ENCODE measurements at places on chromosomes 3 and 15.

GRCh38 chr15:99438691-99439523 lies 126.9 kb upstream of the MEF2A start:
- DNase-seq: no peak

GRCh38 chr3:152257563-152258035 lies 11.1 kb upstream of the MBNL1 start:
- no peak for DNase-seq

DNA sequence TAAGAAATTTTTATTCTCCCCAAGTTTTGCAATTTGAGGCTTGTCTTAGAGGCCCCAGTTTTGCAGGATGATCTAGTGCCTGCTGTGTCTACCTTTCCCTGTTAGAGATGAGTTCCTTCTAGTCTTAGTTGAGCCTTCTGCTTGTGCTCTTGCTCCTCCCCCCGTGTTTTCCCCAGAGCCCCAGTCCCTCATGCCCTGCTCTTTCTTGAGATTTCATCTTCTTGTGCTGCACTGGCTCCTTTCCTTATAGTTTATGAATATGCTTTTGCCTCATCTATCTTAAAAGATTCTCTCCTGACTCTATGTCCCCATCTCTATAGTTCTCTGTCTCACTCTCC lies 4.7 kb downstream of the GAP43 start:
- DNase-seq: no peak

GRCh38 chr3:7305561-7305960 lies 444.6 kb downstream of the GRM7 start:
- DNase-seq: no peak

- no peak for DNase-seq
These were observed 79.9 kb downstream of the MBNL1 start for GRCh38 chr3:152348436-152349177.

DNA sequence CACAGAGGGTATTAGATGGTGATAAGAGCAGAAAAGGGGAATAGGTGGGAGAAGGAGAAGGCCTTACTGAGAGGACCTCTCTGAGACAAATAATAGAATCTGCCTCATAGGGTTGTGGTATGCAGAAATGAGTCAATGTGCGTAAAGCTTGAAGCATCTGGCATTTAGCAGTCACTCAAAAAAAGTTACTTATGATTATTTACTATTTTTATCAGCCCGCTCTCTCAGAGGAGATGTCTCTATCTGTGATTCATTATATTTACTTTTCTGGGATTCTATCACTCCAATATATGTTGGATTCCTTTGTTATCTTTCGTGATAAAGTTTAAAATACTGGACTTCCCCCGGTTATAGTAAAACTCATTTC lies 4.6 kb upstream of the TM4SF1 start:
- no peak for DNase-seq

DNA sequence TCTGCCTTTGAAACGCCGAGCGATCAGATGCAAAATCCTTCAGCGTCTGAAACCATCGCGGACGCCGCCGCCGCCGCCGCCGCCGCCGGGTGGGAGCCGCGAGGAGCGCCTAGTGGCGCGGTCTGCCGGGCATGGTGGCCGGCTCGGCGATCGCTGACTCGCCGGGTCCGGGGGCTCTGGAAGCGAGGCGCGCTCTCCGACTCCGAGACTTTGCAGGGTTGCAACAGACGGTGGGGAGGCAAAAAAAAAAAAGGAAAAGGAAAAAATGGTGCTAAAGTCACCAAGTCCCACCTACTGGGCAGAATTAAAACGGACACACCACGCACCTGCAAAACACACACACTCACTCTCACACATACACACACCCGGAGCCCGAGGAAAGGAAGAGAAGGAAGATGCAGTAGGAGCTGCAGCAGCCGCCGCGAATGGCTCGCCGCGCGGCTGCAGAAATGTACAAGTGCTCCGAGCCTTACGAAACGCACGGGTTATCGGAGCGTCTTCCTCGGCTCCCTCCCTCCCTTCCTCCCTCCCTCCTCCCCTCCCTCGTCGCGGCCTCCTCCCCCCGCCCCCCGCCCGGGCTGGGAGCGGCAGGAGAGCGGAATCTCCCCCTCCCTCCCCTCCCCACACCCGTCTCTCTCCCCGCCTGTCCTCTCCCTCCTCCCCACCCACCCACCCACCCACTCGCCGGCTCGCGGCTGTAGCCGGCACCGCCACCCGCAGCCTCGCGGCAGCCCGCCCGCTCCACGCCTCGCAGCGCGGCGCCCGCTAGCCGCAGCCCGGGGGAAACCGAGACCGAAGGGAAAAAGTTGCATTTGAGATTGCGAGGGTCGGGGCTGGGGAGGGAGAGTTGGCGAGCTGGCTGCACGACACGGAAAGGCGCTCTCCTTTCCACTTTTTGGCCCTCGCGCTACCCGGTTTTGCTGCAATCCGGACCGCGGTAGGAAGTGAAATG lies at the start of gene NTRK3:
Gene NTRK3, minus strand, starts transcription at position 461 of the 952 bp plus-strand sequence. CDS start 586 bp downstream, outside the sequence.
- no peak for DNase-seq

DNA sequence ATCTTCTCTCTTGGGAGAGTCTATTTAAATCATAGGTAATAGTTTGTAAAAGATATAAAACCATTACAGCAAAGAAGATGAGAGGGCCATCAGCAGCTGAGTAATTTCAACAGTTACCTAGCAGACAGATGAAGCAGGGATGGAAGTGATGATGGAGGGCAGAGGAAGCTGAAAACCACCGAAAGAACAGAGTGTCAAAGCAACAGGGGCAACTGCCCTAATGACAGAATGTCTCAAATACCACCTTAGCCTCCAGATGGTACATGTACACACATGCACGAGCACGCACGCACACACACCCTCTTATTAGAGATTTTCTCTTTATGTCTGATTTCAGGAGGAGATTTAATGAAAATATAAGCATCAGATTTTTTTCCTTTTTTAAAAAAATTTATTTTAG lies 64.5 kb downstream of the NEDD4 start:
- no peak for DNase-seq

DNA sequence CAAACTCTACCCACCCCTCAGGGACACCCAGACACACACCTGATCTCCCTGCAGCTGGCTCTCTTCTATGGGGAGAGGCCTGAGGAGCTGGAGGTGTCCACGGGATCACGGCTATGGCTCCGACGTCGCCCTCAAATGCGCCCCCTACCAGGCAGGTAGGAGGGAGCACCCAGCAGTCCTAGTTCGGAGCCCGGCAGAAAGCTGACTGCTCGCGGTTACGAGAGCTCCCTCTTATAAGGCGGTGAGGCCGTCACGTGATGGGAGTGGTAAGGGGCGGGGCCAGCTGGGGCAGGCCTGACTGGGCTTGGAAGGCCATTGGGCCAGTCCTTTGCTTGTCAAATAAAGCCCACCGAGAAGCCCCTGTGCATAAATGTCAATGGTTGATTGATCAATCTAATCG lies at the start of gene PRR20G:
Gene PRR20G, minus strand, starts transcription at position 207 of the 400 bp plus-strand sequence. CDS start 681 bp downstream, outside the sequence.
- DNase-seq: no peak

DNA sequence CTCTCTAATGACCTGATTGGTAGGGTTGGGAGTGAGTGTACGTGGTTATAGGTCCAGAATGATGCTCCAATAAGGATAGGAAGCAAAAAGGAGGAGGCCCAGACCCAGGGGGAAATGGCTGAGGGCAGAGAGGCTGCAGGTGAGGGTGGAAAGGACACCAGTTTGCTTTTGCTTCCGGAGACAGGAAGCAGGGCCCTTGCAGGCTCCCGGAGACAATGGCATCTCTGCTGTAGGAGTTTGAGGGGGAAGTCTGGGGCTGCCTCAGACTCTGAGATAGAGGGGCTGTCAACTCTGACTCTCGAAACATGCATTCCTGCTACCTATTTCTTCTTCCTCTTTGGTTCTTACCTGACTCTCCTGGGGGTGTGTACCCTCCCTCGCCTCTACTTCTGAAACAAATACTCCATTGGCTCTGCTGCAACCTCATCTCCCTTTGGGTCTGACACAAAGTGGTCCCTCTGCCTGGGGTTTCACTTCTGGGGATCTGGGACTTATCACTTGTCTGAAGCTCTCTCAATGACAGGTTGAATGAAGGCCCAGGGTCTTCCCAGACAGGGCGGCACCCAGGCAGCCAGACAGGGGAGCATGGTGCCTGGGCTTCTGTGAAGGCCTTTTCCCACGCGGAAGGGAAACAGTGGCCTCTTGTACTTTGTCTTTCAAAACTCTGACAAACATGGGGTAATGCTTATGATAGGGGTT lies 61.5 kb downstream of the CHRD start:
- no peak for DNase-seq

DNA sequence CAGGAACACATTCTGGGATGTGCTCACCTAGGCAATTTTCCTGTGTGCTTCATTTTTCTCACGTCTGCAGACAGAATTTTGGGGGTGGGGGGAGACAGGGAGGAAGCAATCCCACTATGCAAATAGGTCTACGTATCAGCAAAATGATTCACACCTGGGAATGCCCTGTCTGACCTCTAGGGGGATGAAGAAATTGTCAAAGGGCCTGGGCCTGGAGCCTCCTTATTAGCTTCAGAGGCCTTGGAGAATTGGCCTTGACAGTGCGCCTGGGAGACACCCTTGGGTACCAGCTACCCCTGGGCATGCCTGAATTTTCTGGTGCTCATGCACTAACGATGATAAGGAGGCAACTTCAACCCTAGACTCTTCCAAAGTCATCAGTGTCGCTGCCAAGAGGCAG lies 207.5 kb downstream of the CADPS start:
- no peak for DNase-seq

- no peak for DNase-seq
These were observed 12.1 kb upstream of the LOXL1 start for GRCh38 chr15:73914145-73914544.

DNA sequence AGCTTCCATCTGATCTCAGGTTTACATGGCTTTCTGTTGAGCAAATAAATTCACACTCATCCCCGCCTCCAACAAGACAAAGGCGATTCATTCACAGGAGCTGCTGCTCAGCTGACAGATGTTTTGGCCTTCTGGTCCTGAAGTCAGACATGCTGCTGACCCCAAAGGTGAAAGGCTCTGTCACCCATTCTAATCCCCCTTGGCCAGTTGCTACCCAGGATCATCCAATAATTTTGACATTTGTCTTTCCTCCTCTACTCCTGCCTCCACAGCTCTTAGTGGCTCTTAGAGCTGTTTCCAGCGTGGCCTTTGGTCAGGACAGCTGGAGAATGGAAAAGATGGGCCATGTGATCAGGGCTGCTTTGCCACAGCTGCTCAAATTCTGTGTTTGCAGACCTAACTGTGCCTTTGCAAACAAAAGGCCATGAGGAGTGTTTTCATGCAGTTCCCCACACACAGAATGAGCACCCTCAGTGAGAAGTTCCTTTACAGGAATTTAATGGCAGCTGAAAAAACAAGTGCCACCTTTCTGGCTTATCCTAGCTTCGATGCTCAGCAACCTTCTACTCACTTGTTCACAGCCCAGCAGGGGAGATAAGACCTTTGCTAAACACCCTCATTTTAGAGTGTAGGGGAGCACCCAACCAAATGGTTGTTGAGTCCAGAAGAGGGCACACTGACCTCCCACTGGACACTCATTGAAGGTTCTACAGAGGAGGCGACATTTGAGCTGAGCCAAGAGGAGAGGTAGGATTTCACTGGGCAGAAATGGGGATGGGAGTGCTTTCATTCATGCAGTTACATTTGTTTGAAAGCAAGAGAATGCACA lies 39.0 kb downstream of the CYP19A1 start:
- no peak for DNase-seq

- no peak for DNase-seq
These were observed 49.9 kb upstream of the LINGO1 start for GRCh38 chr15:77682564-77682963.

DNA sequence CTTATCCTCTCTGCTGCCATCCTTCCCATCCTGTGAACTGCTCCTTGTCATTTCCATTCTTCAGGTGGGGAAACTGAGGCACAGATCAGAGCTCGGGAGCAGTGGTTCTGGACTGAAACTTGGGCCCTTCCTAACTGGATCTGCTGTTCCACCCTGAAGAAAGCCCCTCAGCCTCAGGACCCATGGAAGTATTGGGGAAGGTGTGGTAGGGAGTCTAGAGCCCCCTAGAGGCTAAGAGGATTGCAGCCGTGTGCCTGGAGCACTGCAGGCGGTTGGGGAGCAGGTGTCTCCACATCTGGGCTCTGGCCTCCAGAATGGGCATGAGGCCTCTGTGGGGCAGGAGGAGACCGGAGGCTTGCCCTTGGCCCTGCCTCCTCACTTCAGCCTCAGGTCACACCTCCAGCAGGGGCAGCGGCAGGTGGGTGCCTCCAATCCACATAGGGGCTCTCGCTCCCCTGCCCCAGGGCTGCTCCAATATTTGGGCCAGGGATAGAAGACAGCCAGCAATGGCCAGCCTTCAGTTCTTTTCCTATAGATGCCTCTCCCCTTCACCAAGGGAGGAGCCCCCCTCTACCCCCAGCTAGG lies 28.1 kb downstream of the DNAJB8 start:
- DNase-seq: no peak

DNA sequence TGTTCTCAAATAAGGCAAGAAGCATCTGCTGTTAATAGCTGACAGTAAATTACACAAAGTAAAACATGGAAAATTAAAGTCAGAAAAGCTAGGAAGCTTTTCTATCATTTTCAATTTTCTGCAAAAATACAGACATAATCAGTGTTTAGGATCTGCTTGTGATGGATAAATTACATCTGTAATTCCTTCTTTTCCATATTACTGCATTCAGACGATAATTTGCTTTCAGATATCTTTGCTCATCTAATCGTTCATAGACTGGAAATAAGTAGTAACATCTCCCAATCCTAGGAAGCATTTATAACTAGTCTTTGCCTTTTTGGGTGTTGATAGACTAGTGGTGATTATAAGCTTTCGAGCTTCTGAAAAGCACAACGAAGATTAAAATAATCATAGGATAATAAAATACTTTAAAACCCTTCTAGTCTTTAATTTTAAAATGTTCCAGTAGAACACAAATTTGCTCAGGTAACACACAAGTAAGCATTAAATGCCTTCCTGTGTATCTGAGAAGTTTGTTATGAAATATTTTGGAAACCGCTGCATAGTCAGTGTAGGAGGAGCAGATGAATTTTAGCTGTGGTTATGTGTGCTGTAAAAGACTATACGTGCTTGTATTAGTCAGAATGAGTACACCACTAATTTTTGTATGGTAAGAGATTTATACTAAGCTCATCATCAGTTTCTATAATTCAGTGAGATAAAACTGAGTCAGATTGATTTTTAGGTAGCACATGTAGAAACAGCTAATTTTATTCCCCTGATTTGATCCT lies 41.0 kb downstream of the MBNL1 start:
- DNase-seq: no peak

- DNase-seq: peak; percentile 51
These were observed 92.7 kb upstream of the GOLGA6L4 start for GRCh38 chr15:84142888-84143337.

DNA sequence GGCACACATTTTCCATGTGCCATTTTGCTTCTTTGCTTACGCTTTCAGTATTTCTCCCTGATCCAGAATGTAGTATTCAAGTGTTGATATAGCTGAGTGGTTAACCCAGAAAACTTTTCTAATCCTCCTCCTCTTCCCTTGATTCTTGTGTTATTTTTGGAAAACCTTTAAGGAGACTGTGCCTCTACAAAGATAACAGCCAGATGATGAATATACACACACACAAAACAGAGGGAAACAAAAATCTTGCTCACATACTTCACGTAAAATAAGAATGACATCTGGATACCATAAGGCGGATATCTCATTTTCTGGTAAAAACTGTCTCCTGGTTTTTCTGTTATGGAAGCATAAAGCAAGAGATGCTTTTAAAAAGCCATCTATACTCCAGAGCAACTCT lies 295.8 kb upstream of the THBS1 start:
- DNase-seq: no peak

- DNase-seq: no peak
These were observed 57.5 kb downstream of the P2RY1 start for GRCh38 chr3:152892446-152892845.

- DNase-seq: no peak
These were observed 835.9 kb downstream of the TUSC7 start for GRCh38 chr3:117545484-117545883.
